ENCODE measurements at places on chromosomes 5 and 9.

- no peak for DNase-seq
Observed at GRCh38 chr5:74630453-74631066, 10.0 kb downstream of the ENC1 start.

GRCh38 chr5:91103353-91104061, 279.6 kb downstream of the ARRDC3 start:
- DNase-seq = no peak

GRCh38 chr9:69036799-69037198, 1.2 kb downstream of the FXN start:
- DNase-seq = no peak

DNA sequence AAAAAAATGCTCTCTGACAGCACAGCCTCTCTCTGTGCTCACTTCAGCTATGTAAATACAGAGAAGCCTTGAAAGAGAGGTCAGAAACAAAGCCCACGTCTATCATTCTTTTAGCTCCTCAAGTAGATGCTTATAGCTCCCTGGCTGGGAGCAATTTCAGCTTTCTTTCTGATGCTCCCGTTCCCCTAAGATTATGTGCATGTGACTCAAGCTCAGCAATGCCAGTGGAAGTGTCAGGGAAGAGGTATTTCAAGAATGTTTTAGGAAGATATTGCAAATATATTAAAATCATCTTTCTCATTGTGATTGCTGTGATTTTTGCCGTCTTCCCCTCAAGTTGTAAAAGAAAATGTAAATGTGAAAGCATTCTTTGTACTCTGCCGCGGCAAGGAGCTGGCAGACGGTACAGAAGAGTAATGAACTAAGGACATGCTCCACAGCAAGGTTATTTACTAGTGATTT, 1353.7 kb upstream of the ACO1 start:
- no peak for DNase-seq

Data from stimulated activated CD4-positive, alpha-beta T cell treated with anti-CD3 and anti-CD28 coated beads, Interleukin-1b, Interleukin-23, amount 100 ng/mL, for 48 hours (primary cell).